ENCODE measurements at places on chromosomes 1 and 21.

DNA sequence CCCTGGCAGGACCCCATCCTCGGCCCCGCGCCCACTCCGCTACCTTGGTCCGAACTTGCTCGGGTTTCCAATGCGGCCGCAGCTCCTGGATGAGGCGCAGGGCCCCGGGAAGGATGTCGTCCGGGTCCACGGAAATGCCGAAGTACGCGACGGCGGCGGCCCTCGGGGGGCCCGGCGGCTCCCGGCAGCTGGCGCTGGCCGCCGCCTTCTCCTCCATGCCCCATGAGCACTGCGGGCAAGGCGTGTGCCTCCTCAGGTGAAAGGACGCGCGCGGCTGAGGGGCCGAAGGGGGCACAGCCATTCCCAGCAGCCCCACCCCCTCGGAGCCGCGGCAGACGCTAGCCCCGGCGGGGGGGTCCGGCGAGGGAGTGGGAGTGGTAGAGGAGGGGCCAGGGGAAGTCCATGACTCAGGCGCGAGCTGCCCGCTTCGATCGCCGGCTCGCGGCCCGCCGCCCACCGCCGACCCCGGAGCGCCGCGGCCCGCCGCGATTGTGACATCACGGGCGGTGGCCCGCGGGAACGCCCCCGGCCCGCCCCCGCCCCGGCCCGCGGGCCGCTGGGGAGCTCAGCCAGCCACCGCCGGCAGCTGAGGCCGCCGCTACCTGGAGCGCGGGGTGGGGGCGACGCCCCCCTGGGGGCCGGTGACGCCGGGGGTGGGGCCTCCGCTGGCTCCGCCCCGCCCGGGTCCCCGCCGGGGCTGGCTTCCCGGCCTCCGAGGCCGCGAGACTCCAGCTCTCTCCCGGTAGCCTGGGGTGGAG lies at the start of gene ETNK2:
Gene ETNK2 (minus strand): TSS at position 493 of the 758 bp plus-strand sequence. CDS start 192 bp downstream, at position 301.
- peak; percentile 73 for DNase-seq

- DNase-seq = no peak
These were observed 55.1 kb downstream of the ITPKB start for GRCh38 chr1:226684026-226684425.

GRCh38 chr1:73034271-73034670 lies 751.9 kb upstream of the NEGR1 start:
- DNase-seq = no peak

DNA sequence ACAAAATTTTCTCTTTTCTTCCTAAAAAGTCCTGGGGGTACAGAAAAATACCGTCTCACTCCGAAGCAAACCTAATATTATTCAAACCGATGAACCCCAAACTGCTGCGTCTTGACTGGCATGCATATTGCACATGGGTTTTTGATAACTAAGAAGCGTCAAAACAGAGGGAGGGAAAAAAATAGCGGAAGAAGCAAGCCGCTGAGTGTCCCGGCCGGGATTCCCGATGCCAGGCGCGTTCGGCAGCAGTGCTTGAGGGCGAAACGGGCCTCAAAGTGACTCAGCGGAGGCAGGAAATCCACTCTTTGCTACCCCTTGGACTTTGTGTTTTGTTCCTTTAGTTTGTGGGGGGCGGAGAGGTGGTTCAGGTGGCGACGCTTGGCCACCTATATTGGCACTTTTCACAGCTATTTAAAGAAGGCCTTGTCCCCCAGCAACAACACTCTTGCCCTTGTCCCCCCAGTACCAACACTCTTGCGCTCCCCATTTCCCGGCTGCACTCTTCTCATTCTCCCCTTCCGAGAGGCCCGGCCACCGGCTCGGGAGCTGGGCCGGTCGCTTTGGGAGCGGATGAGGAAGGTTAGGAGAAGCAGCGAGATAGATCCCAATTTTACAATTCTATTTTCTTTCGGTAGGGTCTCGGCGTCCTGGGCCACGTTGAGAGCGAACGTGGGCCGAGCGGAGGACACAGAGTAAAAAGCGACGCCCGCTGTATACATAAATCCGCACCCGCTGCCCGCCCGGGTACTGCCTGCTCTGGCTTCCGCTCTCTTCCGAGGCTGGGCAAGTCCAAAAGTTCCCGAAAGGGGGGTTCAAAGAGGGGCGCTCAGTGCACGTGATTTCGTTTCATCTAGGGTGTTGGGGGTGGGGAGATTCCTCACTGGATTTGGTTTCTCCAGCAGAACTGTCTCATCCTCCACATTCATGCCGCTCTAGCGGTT lies 2.5 kb downstream of the LMX1A start:
- DNase-seq = no peak

- no peak for DNase-seq
These were observed 198.9 kb upstream of the CACYBP start for GRCh38 chr1:174800876-174801275.

- peak; percentile 86 for DNase-seq
These were observed 53.1 kb downstream of the RIMS3 start for GRCh38 chr1:40612345-40612831.

DNA sequence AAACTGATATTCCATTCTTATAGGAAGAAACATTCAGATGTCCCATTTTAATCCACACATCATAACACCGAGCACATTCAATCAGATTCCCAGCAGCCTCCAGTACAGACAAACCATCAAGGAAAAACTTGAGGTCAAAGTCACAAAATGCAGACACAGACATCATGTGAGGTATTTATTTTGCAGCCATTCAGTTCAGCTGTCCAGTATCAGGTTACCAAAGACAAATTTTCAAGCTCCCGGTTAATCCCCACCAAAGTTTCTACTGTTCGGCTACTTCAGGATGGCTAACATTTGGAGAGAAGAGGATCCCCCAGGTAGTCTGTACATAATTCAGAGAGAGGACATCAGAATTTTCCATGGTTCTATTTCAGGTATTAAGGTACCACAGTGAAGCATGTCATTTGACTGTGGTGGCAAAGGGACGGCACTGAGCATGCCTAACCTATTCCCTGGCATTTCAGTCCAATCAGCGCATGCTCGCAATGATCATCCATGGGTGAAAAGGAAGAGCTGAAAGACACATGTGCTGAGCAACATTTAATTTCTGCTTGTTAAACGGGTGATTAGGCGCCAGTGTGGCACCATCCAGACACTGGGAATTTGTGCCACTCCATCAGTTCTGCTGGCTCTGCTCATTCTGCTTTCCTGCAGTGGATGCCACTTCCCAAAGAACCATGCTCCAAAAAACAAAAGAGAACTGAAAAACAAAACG lies 13.6 kb upstream of the NDC1 start:
- no peak for DNase-seq

Measured in adrenal gland (tissue), 19 donors.